ENCODE measurements at places on chromosomes 7 and 10.

DNA sequence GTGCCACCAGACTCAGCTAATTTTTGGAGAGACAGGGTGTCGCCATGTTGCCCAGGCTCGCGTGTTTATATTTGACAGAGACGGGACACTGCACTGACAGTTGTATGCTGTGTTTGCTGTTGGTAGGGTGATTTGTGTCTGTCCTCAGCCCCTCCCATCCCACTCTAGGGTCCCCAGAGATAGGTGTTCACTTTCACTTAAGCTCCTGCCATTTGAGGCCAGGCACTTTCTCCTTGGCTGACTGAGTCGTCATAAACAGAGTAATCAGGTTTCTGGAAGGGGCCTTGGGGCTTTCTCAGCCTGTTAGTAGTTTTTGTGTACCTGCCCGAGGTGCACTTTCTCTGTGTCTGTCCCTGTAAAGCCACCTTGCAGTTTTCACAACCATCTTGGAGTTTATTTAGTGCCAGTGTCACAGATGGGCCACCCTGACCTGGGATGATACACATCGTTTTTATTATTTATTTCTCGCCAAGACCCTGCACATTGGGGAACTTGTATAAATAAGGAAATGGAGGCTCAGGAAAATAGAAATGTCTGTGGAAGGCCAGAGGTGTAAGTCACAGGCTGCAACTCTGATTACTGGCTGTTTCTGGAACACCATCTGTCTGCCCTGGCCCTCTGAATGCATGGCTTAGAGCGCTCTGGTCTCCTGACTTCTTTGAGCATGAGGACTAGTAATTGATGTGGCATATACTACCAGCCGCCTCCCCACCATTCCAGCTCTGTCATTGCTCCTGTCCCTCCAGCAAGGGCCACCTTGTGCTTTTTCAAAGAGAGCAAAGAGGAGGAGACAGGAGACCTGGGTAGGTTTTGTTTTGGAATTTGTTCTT is 81.9 kb upstream of the PDCD4 start:
- no peak for DNase-seq

GRCh38 chr7:107318523-107319160 is 149.8 kb downstream of the HBP1 start:
- DNase-seq, result no peak

GRCh38 chr10:46068117-46068516 is 22.0 kb upstream of the MSMB start:
- no peak for DNase-seq

- no peak for DNase-seq
Observed at GRCh38 chr10:17655009-17655408, 11.1 kb downstream of the STAM start.

DNA sequence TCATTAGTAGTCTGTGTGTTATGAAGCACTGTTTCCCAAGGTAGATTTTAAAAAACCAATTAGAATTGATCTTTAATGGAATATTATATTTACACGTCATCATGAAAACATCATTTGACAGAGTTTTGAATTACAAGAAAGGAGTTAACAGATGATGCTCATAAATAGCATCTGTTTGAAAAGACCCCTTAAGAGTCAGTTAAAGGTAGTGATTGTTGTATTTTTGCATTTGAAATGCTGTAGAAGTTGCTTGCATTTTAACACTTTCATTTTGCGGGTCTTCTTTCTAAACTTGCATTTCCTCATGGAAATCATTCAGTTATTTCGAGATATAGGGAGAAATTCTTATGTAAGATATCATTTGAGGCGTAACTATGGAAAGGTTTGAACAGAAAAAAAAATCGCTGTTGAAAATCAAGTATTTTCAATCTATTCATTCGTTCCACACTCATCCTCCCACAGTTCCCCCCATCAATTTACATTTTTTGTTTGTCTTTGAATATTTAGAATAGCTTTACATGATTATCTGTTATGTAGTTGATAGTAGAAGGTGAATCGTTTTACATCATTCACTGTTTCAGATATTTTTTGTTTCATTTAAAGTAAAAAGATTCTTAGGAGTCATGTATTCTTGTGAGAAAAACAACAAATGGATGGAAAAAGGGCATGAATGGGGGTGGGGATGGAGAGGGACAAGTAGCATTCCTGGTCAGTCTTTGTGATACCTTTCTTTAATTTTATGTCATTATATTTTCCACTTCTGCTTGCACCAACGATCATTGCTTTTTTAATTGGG is 3.0 kb upstream of the SKIDA1 start:
- no peak for DNase-seq

DNA sequence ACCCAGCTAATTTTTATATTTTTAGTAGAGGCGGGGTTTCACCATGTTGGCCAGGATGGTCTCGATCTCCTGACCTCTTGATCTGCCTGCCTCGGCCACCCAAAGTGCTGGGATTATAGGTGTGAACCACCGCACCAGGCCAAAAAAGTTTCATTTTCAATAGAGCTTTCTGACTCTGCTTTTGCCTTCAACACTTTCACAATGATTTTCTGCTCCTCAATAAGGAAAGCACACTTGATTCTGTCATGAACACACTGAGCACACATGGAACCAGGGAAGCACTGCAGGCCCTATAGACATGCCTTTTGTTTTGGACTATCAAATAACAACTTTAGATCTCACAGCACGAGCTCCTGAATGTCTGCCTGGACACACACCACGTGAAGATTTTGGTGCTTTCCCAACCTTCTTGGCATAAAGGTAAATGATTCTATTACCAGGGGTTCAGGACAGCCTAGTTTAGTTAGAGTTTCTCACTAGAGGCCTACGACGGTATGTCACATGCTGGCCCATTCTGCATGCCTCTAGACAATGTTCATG is 8.0 kb downstream of the RRP12 start:
- no peak for DNase-seq

- no peak for DNase-seq
Observed at GRCh38 chr10:85580585-85580984, 786.0 kb downstream of the GRID1 start.

DNA sequence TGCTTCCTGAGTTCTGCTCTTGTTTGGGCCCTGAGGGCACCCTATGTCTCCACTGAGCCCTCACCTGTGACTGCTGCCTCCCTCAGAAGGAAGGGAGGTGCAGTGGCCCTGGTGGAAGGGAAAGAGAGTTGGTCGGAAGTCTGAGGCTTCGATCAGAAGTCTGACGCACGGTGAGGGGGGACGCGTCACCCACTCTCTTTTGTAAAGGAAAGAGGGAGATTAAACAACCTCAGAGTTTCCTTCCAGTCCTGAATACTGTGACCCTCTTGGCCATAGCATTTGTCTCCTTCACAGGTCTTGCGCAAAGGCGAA is 31.4 kb upstream of the TRIM8 start:
- DNase-seq, result no peak

DNA sequence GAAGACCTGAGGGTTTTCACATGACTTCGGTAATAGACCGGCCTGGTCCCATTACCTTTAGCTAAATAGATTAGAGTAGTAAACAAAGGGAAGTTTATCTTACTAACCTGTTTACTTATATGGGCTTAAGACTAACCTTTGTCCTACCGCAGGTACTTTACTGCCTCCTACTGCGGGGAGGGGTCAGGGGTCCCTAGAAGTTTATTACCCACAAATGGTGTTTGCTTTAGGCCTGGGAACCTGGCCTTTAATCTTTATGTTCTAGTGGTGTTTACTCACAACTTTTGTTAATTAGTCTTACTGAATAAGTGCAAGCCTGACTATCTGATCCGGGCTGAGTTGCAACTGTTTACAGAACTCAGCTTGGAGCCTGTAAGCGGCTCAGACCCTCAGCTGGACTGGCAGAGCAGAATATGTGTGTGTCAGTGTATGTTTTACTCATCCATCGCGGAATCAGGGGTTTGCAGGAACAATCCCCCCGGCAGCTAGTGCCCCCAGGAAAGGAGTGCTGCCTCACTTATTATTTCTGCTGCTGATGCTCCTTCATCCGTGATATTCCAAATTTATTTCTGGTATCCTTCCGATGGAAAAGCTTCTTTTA is 578.9 kb upstream of the SEMA3D start:
- no peak for DNase-seq

GRCh38 chr10:119149729-119150128 is 15.8 kb downstream of the SFXN4 start:
- no peak for DNase-seq

DNA sequence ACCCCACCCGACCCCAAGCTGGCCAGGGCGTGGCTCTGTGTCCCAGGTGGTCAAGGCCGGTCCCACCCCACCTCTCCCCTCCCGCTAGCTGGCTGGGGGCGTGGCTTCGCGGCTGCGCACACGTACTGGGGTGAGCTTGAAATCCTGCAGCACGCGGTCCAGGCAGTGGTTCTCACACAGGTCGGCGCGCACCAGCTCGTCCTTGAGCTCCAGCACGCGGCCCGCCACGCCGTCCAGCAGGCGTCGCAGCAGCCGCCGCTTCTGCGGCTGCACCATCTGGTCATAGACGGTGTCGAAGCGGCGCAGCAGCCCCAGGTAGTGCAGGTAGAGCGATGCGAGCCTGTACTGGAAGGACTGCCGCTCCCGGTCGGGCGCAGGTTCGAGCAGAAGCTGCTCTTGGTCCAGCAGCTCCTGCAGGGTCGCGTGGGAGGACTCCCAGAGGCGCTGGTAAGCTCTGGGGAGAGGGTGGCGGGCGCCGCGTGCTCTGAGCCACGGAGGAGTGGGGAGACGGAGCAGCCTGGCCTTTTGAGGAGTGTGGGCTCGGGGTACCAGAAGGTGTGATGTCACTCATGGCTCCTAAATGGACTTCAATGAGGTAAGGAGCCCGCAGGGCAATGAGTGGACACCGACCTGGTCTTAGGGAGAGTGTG is 5.8 kb downstream of the H2BK1 start:
- no peak for DNase-seq

GRCh38 chr10:109837384-109837783 is 85.9 kb downstream of the XPNPEP1 start:
- DNase-seq, result no peak

GRCh38 chr7:104133238-104133637 is 74.6 kb downstream of the ORC5 start:
- no peak for DNase-seq

DNA sequence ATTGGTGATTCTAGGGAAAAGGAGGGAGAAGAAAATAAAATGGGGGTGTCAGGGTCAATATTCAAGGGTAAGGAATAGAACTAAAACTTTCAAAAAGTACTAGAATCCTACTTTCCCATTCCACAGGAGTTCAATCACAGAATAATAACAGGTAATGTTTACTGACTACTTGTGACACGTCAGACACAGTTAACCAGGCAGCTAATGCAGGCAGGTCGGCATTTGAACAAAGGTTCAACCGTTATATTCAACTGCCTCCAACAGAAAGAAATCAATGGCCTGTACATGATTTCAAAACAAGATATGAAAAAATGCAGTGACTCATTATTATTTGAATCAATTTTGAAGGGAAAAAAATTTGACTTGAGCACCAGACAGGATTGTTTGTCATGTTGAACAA is 3.1 kb downstream of the ASB15 start:
- no peak for DNase-seq

- DNase-seq, result no peak
Observed at GRCh38 chr10:120513307-120513796, 56.3 kb downstream of the PLPP4 start.

- no peak for DNase-seq
Observed at GRCh38 chr10:26914898-26915297, 54.1 kb upstream of the ABI1 start.

DNA sequence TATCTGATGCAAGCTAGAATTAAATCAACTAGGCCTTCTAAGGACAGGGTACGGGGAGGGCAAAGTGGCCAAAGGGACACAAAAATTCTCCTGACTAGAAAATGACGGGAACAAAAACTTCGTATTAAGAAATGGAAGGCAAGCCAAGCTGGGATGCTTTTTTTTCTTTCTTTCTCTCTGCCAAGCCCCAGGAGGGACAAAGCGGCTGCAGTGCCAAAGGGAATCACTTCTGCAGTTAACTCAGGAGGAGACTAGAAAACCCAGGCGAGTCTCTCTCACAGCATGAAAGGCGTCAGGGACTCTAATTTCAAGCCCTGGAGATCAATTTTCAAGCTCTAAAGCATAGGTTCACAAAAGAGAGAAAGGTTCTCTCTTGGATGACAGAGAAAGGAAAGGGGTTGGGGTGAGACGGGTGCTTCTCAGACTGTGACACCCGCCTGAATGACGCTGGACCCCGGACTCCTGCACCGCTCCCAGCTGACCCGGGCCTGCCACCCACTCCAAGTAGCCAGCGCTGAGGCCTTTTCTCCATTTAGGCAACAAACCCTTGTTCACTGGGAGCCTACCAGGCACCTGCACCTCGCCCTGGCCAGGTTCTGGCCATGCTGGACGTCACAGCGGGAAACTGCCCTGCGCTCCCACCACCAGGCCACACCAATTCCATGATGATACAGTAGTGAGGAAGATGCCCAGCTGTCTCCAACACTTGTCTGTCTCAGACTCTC is 56.5 kb downstream of the KIAA1549 start:
- DNase-seq, result no peak

DNA sequence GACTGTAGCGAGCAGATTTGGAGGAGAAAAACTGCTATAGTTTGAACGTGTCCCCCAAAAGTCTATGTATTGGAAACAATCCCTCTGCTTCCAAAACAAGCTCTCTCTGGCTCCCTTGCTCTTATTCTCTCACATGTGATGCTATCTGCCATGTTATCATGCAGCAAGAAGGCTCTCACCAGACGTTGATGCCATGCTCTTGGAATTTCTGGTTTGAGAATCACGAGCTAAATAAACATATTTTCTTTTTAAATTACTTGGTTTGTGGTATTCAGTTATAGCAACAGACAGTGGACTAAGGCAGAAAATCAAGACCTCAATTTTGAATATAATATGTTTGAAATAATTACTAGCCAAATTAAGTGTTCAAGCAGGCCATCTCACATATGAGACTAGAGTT is 17.5 kb upstream of the GNAT3 start:
- DNase-seq, result no peak

DNA sequence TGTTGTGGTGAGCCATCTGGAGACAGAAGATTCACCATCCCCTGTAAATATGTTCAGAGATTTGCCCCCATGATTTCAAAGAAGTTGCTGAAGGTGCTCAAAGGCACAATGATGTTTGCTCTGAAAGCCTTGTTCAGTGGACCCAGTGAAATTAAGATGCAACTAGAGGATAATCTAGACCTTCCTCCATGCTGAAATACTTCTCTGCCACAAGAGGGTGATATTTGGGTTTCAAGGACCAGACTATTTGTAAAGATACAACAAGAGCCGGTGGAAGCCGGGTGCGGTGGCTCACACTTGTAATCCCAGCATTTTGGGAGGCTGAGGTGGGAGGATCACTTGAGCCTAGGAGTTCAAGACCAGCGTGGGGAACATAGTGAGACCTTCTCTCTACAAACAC is 13.5 kb upstream of the MSRB2 start:
- DNase-seq, result no peak

DNA sequence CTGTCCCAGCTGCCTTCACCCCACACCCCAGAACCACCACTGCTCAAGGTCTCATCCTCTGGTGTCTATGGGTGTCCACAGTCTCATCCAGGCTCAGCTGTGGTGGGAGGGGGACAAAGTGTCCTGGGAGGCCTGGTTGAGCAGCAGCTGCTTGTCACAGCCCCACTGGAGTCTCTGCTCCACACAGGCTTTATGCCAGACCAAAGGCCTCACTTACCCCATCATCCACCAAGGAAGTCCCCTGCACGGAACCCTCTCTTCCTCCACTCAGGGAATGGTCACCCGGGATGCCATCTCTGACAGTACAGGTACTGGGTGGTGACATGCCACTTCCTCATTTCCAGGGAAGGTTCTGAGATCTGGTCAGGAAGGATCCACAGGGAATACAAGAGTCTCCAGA is 925.4 kb upstream of the ZNF722 start:
- DNase-seq, result peak; percentile 19

GRCh38 chr7:78499971-78500370 is 701.4 kb downstream of the PHTF2 start:
- no peak for DNase-seq

GRCh38 chr7:135745703-135746312 is 2.8 kb downstream of the FAM180A start:
- peak; percentile 66 for DNase-seq

- DNase-seq, result no peak
Observed at GRCh38 chr7:121957626-121958025, 84.7 kb downstream of the PTPRZ1 start.
